ENCODE measurements at places on chromosomes 13 and 19. TPM values are rescaled to one million over a fixed set of nuclear protein-coding genes. Genes with fewer than 3 reads are reported as not detected.

The THSD8 gene
- not detected for total RNA-seq

- no peak for DNase-seq
Observed at GRCh38 chr13:51623473-51623872, 39.2 kb downstream of the WDFY2 start.

The AMER2 gene
- total RNA-seq, result not detected

DNA sequence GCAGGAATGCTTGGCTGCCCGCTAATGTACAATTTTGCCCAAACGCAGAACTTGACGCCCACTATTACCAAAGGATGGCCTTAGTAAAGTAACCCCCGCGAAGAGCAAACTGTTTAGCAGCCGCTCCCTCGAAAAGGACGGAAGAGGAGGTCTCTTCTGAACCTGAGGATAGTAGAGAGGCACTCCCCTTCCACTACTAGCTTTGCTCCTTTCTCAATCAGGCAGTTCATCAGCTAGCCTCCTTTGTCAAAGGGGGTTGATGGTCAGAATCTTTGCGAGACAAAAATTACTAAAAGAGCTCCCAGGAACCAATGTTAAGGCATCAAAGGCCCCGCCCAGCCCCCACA is 534 bp downstream of the CAB39L start:
- peak; percentile 35 for DNase-seq

DNA sequence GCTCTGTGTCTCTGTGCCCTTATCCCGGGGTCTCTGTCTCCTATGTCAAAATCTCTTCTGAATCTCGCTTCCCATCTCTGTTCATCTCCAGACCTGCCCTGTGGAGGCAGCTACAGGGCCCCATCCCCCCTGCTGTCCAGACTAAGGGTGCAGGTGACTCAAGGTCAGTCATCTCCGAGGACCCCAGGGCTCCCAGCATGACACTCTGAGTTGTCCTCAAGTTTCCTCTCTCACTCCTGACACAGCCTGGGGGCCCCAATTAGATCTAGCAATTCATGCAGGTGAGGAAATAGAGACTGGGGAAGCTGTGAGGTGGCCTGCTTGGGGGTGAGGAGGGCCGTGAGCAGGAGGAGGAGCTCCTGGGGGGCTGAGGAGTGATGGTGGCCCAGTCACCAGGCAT is 2.1 kb upstream of the CNFN start:
- no peak for DNase-seq

- DNase-seq, result no peak
Observed at GRCh38 chr19:5587661-5588060, 19.9 kb upstream of the TINCR start.

The OVOL3 gene
- total RNA-seq, result not detected

The PTPRS gene
- 40.1 TPM for total RNA-seq

- peak; percentile 64 for DNase-seq
Observed at GRCh38 chr13:74287724-74288169, 153.5 kb upstream of the KLF12 start.

GRCh38 chr19:52638601-52639000 is 446 bp upstream of the ZNF83 start:
- peak; percentile 69 for DNase-seq

GRCh38 chr19:31049431-31049830 is 299.8 kb downstream of the TSHZ3 start:
- DNase-seq, result no peak
